ENCODE measurements at places on chromosomes 11 and 22.

DNA sequence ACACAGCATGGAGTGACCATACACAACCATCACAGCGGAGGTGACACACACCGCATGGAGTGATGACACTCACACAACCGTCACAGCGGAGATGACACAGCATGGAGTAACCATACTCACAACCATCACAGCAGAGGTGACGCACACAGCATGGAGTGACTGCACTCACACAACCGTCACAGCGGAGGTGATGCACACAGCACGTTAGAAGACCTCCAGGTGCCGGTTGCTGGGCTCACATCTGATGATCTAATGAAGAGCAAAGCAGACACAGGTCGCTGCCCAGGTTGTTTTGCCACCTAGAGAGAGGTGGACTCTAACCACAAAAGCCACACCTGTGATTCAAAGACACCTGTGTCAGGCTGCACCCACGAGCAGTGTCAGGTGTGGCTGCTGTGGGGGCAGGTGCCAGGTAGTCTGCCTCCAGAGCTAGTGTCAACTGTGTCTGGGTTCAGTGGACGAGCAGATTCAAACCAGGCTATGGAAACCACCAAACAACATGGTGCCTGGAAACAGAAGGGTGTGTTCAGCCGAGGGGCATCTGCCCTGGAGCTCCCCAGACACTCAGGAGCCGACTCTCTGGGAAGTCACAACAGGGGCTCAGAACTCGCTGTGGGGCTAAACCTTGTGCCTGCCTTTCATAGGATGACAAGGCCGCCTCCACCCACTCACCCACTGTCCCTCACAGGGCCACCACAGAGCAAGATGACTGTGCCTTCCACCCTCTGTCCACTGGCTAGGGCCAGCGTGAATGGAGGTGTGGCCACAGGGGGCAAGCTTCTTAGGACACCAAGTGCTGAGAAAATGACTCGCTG is 608.2 kb downstream of the TBC1D22A start:
- no peak for DNase-seq

DNA sequence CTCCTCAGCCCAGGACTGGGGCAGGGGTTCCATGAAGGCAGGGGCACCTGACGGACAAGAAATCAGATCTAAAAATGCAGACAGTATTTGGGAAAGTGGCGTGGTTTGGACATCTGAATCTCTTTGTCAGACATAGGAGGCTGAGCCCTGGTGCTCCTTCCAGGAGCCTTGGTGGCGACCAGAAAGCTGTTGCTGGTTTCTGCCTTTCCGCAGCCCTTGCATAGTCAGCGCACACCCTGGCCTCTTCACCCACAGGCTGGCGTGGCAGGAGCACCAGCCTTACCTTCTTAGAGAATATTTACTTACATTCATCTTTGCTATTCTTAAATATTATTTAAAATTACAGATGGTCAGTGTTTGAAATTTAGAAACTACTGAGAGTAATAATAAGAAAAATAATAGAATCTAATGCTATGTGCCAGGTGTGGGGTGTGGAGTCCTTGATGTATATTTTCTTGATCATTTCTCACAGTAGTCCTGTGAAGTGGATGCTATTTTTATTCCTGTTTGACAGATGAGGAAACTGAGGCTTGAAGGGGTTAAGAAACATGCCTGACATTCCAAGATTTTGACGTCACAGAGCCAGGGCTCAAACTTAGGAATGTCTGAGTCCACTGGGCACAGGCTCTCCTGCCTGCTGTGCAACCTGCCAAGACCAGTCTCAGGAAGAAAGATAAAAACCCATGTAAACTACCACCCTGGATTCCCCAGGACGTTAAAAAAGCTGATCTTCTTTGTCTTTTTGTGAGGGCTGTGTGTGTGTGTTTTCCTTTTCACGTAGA is 51.6 kb downstream of the TBC1D22A start:
- no peak for DNase-seq

DNA sequence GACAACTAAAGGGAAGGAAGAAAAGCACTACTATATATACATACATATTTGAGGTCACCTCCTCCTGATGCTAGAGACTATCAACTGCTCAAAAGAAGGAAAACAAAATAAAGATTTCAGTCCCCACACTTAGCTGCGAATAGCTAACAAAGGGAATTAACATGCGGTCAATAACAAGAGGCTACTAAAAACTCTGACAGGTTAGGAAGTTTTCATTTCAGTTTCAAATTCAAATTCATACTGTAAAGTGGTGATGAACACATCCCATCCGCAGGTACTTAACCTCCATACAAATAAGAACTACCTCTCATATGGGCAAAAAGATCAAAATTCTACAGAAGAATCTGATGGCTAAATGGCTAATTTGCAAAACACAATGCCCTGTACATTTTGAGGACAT is 2.6 kb downstream of the NAP1L4 start:
- DNase-seq: no peak

- no peak for DNase-seq
Observed at GRCh38 chr11:67368621-67369020, 4.8 kb downstream of the CLCF1 start.

DNA sequence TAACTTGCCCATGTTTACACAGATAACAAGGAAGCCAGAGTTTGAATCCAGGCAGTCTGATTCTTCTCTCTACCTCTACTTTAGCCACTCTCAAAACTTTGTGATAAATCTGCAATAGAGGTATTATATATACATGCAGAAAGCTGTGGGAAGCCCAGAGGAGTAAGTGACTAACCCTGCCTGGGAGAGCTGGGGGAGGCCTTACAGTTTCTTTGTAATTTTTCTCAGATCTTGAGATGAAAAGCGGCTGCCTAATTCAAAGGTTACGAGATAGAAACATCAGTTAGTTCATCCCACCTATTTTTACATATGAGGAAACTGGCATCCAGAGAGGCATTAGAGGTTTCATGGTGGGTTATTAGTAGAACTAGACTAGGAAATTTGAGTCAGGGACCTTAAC is 4.9 kb downstream of the STIM1 start:
- no peak for DNase-seq

- no peak for DNase-seq
Observed at GRCh38 chr11:109667719-109668118, 245.7 kb downstream of the C11orf87 start.

DNA sequence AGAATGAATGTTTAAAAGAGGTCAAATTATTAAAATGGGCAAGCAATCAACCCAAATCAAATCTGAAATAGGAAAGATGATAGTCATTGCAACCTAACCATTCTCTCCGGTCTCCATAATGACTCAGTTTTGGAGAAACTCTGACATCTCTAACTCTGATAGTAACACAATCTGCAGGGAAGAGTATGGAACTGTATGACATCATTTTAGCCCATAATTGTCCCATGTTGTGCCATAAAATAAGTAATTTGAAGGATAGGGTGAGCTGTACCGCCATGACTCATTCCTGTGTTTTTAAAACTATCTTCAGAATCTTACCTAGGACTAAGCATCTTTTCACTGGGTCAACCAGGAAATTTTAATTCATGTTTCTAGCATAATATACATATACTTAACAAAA is 350.8 kb downstream of the DLG2 start:
- no peak for DNase-seq

- no peak for DNase-seq
Observed at GRCh38 chr11:103024086-103024485, 67.9 kb downstream of the DCUN1D5 start.

DNA sequence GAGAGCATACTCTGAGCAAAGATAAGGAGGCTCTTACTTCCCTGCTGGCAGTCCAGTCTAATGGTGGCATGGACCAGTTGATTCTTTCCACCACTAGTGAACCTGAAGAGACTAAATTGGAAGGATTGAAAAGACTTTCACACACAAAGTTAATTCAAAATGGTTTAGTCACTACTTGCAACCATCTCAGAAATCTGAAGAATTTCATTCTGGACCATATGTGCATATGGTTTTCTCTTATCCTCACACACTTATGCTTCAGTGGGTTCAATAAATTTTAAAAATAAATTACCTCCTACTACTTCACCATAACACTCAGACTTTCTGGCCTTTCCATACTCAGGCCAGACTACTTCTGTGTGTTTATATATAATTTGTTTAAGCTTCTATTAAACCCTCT is 44.7 kb downstream of the CADM1 start:
- DNase-seq: no peak

DNA sequence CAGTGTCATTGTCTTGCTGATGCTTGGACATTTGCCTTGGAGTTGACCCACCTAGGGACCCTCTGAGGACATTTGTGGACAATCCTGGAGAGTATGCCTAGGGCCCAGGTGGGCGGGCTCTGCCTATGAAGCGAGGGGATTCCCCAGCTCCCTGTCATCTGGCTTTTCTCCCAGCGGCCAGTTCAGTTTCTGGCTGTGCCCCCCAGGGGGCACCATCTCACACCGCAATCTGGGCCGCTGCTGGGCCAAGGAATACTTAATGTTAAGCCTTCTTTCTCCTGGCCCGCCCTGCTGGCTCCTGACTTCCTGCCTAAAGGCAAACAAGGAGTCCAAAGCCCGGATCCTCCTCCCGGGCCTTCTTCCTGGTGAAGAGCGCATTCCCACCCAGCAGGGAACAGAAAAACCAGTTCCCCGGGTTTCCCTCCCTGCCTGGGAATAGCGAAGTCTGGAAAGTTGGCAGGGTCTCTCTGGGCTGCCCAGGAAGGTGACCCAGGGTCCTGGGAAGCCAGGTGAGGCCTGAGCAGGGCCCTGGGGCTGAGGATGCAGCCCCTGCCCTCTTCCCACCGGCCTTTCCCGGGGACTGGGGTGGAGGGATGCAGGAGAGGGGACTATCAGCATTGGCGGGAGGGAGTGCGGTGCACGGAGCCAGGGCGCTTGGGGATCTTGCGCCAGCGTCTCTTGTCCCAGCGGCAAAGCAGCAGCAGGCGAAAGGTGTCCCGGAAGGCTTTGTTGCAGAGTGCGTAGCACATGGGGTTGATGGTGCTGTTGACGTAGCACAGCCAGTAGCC is 11.9 kb downstream of the CHRM1 start:
- DNase-seq: no peak

DNA sequence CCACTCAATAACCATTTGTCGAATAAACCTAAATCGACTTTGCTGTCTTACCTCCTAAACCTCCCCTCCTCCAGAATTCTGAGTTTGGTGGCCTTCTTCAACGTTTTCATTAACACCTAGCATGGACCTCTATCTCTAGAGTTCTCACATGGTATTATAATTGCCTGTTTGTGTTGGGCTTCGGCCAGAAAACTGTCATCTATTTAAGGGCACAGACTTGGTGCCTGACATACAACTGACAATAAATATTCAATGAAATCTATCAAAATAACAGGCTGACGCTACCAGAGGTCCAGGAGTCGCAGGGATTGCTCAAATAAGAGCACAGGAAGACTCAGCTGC is 687 bp downstream of the ALKBH8 start:
- DNase-seq: no peak

DNA sequence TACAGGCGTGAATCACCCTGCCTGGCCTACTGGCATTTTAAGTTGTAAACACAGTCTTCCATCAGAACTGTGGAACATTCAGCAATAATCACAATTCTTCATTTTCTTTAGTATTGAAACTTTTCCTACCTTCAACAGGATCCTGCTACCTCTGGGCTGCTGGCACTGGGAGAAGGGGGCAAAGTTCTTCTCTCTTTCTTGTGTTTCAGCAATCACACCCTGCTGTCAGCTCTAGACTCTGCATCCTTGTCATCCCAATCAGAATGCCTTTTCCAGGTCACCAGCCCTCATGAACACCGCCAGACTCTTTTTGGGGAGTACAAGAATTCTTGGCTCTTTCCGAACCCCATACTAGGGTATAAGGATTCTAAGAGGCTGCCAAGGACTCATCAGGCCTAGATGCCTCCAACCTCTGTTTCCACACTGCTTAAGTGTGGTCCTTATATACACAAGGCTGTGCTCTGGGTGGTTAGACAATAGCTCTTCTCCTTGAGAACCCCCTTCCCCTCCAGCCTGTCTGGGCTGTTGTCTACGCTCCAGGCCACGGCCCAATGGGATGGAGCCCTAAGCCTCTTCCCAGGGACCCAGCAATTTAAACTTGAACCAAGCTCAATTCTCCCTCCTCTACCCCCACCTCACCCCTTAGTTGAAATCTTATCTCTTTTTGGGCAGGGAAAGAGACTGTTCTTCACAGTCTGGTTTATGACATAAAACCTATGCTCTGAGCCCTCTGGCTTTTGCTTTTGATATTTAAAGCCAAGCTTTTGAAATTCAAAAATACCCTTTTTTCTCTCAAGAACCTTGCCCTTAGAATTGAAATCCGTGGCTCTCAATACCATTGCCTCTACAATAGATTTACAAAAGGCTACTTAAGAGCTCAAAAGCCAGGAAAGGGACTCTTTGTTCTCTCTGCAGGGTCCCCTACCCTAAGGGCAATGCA is 327.4 kb downstream of the BUD13 start:
- DNase-seq: no peak
